ENCODE measurements at places on chromosomes 3 and 15.
A peak's percentile ranks its signal among the peaks of the same experiment; 100 is the strongest.

DNA sequence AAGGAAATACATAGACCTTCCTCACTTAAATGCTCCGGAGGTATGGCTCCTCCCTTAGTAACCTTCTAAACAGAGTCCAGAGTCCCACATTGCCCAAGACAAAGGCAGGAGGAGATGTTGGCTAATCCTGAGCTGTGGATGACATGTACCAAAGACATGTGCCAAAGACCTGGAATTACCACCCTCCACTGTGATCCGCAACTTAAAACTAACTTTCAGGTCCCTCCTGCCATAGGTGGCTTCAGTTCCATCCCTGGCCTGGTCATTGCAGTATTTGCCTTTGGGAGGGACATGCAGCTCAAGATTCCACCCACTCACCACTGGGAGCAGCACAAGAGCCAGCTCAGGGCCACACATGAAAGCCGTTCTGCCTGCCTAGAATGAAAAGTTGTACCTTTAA is 28.0 kb downstream of the MYZAP start:
- DNase-seq, result no peak

GRCh38 chr15:88484682-88485331 is 17.3 kb downstream of the MRPS11 start:
- DNase-seq, result no peak

GRCh38 chr3:172129850-172130716 is 90.7 kb downstream of the FNDC3B start:
- peak; percentile 81 for DNase-seq

DNA sequence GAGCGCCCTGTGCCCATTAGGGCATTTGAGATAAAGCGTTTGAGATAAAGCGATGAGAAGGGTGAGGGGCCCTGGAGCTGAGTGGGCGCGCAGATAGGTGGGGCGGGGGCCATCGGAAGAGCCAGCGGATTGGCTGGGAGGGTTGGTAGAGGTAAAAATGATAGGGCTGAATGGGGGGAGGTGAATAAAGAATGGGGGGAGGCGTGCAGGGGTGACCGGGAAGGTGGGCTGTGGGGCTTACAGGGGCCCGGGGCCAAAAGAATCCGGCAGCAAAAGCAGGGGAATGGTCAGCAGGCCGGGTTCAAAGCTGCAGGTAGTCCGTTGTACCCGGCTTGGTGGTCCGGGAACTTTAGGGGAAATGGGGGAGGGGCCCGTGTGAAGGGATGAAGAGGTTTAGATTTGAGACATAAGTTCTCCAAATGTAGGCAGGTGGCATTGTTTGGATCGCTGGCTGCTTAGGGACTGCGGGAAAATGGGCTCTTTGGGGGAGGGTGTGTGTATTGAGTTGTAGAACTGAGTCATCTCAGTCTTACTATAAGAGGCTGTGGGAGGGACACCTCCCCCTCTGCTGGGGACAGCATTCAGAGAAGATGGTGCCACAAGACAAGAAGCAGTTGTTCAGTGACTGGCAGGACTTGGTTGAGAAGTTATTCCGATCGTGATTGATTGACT is 610 bp downstream of the ARID3B start:
- DNase-seq, result peak; percentile 55

DNA sequence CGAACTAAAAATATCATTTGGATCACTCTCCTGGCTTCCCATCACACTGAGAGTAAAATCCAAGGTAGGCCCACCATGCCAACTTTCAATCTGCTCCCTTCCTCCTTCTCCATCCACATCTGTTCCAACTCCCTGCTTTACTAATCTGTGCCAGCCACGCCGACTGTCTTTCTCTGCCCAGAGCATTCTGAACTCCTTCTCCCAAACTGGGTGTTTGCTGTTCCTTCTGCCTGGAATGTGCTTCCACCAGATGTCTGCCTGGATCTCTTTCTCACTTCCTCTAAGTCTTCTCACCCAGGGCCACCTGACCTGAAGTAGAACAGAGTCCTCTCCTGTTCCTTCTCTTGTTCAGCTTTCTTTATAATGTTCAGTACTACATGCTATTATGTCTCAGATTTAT is 5.6 kb upstream of the ARL8B start:
- no peak for DNase-seq

DNA sequence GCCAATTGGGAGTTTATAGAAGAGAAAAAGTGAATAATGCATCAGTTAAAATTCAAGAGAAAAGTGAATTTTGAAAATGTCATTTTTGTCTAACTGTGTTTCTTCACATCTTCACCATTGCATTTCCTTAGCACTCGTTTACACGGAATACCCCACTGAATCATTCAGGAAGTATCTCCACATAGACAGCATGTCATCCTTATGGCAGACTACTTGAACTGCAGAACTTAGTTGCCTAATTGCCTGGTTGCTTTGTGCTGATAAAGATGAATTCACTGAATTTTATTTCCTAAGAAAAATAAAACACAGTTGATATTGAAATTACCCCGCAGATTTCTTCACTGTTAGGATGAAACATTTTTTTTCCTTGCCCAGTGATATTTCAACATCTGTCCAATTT is 627.1 kb downstream of the ROBO1 start:
- DNase-seq, result no peak

- no peak for DNase-seq
Measured at GRCh38 chr3:17555525-17555924, 186.9 kb downstream of the TBC1D5 start.

DNA sequence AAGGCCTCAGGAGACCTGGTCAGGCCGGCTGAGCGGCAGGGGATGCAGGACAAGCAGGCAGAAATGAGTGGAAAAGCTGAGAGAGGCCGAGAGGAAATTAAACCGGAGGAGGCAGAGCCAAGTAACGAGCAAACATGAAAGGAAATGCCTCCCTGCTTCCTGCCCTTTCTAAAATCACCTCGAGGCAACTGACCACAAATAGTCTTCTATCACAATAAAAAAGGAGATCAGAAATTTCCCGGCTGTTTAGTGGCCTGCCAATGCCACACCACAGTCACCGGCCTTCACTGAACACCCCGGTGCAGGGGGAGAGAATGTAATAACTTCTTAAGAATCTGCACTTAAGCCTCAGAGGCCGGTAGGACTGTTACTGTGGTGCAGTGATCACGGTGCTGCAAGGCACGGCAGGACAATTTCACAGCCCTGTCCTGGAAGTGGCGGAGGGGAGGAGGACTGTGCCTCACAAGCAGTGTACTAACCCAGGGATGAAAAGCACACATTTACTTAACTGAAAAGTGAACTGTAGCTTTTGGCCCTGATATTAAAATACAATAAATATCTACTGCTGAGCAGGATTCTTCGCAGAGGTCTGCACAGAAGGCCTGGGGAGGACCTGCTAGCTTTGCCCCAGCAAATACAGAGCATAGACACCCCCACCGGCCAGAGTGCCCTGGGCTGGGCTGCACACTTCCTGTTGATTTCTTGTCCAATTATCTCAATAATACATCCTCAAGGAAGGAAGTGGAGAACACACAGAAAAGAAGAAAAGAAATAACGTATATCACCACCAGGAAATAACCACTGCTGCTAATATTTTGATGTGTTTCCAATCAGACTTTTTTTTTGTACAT is 183.5 kb upstream of the NSMCE3 start:
- DNase-seq, result no peak

DNA sequence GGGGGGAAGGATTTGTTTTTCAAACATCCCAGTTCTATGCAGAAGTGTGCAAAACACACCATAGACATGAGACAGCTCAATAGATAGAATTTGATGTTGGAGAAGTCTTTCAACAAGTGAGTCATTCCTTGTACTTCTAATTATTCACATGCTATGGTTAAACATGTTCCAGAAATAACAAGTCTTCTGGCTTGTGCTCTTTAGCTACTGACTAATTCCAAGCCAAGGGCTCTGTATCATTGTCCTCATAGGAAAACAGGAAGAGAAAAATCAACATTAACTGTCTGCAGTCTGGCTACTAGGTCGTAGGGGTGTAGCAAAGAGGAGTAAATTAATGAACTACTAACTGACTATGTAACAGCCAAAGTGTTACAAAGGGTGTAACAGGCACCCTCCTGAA is 25.8 kb downstream of the LDHAL6B start:
- no peak for DNase-seq

- DNase-seq, result no peak
Measured at GRCh38 chr3:36486009-36486795, 105.9 kb downstream of the STAC start.

DNA sequence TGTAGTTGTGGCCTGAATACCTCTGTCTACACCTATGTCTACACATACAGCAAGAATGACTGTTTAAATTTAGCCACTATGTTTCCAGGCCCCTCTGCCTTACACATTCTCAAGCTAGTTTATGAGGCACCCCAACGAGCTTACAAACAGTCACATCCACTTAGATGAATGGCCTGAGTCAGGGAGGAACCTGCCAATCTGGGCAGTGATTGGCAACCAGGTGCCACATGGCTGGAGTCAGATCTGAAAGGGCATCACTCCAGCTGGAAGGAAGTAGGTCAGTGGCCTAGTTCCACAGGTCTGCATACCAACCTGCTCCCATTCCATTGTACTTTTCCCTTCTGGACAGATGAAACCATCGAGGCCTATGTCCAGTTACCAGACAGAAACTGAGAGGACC is 136.3 kb downstream of the FOXP1 start:
- no peak for DNase-seq

DNA sequence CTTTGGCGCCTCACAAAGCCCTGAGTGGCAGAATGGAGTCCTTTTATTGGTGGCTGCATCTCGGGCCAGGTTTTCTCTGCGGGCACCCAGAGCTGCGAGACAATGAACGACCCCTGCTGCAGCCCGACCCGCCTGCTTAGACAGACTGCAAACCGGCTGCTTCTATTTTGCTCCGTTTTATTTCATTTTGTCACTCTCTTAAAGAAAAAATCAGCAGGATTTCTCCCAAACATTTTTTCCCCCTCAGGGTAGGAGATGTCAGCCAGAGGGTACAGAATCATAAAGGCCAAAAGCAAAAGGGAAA is 64.8 kb downstream of the OXNAD1 start:
- no peak for DNase-seq

- DNase-seq, result no peak
Measured at GRCh38 chr3:140332131-140332530, 345.7 kb upstream of the TRIM42 start.

GRCh38 chr3:37703626-37704025 is 158.1 kb upstream of the CTDSPL start:
- DNase-seq, result no peak

GRCh38 chr3:32376115-32376514 is 15.5 kb upstream of the CMTM7 start:
- DNase-seq, result no peak

GRCh38 chr3:123046262-123047061 is 18.9 kb upstream of the SEMA5B start:
- DNase-seq, result no peak

DNA sequence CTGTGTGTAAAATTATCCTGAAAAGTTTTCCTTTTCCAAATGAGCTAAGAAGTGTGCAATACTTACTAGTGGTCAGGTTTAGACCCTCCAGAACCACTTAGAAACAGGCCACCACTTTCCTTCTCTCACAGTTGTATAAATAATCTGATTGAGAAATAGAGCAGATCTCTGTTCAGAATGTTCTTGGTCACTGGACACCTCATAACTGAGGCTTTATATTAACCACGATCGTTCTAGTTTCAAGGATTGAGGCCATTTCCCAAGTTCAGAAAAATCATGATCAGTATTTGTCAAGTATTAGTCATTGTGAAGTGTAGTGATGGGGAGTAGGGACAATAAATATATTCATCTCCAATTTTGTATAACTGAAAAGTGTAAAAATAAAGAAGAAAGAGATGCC is 1.0 kb upstream of the MAP3K13 start:
- DNase-seq, result no peak

DNA sequence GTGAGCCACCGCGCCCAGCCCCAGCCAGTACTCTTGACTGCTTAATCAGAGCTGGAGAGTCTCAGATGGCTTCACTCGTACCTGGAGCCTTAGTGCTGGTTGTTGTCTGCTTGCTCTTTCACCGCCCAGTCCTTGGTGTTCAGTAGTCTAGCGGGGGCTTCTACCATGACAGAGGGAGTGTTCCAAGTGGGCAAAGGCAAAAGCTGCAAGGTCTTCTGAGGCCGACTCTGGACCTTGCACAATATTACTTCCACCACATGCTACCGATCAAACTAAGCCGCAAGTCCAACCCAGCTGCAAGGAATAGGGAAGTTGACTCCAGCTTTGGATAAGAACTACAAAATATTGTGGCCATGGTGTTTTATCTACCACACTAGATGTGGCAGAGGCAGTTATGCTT is 6.6 kb downstream of the PARL start:
- DNase-seq, result no peak

DNA sequence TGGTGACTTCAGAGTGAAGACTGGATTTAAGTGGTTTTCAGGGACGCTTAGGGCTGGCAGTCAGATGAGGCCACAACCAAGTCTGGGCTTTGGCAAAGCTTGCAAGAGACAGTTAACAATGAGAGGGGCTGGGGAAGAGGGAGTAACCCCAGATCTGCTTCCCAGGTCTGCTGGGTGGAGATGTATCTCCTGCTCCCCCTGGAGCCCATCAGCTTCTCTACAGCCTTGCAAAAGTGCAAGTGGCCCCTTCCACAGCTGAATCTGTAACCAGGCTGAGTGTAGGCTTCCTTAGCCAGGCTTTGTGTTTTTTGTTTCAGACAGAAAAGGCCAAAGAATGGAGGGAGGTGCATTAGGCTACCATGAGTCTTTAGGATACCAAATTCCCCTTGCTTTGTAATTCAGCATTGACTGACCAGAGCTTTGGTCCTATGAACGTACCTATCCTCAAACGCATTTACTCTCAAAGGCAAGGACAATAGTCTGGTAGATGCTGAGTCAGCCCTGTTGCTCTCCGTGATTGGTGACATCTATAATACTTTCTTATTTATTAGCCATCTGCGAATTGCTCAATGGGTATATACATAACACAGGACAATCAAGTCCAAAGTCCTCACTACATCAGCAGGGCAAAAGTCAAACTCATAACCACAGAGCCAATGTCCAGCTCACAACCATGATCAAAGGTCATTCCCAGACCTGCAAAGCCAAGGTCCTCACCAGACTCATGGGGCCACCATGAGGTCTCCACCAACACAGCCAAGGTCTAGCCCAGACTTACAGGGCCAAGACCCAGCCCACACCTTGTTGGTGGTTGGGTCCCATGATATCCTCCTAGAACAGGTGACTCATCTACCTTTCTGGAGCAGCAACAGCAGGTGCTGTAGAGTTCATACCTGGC is 17.1 kb downstream of the CCDC13 start:
- no peak for DNase-seq

DNA sequence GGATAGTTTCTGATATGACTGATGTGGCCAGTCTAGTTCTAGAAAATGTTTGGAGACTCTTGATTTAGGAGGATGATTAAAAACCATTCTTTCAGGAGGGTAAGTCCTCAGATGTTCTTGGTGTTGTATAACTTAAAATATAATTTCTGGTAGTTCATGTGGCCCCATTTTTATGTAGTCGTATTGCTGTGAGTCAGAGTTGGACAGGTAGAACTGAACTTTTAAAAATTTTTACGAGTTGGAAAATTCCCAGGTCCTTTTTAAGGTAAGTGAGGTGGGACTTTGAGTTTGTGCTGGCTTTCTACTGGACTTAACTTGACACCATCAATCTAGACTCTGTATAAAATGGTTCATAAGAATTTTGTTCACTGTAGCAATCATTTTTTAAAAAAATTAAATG is 92.3 kb downstream of the TCF12 start:
- DNase-seq, result no peak

All from CD4-positive, alpha-beta memory T cell (primary cell).